Stimulated activated CD4-positive, alpha-beta T cell treated with anti-CD3 and anti-CD28 coated beads, Interleukin-1b, Interleukin-23, amount 100 ng/mL, for 48 hours (primary cell): ENCODE measurements at places on chromosomes 13 and 19.
A peak's percentile ranks its signal among the peaks of the same experiment; 100 is the strongest.

DNA sequence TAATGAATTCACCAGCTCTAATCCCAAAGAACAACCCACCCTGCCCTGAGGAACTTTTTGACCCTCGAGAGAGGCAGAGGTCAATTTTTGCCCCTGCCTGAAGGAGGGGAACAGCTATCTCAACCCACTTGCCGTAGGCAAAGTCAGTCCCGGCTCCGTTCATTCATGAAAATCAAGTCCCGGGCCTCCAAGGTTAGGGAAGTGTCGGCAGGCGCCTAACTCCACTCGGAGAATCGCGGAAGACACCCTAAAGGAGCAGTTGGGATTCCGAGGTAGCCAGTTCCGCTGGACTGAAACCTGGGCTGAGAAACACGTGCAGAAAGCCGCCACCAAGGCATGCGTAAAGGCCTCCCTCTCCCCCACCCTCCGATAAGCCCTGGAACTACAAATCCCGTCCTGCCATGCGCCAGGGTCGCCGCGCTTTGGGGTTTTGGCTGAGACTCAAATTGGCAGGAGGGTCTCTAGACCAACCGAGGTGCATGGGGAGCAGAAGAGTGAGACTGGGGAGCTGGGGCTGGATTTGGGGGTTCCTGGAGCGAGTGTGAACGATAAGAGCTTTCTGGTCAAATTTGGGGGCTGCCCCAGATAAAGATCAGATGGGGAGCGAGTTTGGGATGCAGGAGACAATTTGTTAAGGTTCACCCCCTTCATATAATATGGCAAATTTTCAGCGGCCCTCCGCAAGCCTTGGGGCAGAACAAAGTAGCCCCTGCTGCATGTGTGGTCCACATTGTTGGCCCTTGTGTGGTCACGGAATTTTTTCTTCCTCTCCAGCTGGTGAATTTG lies at the start of gene TNPO2:
TNPO2 (minus strand) TSS at position 292 of the 786 bp plus-strand sequence. CDS start 2,955 bp downstream, outside the sequence.
- peak; percentile 79 for DNase-seq

GRCh38 chr19:45215391-45216191 lies 29.6 kb downstream of the EXOC3L2 start:
- no peak for DNase-seq

DNA sequence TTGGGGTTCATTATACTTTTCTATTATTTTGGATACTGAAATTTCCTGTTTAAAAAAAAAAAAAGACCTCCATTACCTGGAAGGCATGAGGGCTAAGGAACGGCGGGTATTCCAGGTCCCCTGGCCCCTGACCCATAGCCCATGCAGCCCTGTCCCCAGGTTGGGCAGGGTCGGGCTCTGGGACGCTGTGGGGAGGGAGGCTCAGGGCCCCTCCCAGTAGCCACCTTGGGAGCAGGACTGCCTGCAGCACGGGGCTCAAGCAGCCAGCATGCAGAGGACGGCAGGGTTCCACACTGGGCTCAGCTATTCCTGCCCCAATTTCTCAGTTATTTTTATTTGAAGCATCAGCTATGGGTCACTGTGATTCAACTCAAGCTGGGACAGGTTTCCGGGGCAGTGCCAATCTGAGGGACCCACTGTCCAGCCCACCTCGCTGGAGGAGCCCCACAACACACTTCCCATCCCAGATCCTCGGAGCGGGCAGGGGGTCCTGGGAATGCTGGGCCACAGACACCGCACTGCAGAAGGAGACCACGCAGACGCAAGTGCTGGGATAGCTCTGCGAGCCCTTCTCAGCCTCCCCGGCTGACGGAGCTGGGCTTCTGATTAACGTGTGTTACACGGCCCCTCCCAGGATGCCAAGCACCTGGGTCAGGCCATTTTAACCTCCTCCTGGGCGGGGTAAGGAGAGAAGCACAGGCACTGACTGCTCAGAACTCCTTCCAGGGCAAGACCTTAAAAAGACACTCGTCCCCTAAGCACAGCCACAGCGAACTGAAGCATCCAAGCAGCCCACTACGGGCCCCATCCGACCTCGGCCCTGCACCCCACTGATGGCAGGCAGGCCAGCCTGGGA lies 60.1 kb downstream of the PEPD start:
- DNase-seq = no peak

DNA sequence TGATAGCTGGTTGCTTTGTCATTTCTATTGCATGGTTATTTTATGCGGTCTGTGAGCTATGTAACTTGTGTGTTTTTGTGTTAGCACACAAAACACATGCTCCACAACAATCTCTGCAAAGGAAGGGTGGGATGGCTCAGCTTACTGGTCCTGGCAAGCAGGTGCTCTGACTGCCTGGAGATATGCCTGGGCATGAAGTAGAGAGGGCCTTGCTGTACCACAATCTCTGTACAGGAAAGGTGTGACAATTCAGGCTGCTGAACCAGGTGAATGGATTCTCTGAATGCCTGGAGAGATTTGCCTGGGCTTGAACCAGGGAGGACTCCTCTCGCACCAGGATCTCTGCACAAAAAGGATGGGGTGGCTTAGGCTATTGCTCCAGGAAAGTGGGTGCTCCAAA lies 69.5 kb downstream of the STOML3 start:
- no peak for DNase-seq

DNA sequence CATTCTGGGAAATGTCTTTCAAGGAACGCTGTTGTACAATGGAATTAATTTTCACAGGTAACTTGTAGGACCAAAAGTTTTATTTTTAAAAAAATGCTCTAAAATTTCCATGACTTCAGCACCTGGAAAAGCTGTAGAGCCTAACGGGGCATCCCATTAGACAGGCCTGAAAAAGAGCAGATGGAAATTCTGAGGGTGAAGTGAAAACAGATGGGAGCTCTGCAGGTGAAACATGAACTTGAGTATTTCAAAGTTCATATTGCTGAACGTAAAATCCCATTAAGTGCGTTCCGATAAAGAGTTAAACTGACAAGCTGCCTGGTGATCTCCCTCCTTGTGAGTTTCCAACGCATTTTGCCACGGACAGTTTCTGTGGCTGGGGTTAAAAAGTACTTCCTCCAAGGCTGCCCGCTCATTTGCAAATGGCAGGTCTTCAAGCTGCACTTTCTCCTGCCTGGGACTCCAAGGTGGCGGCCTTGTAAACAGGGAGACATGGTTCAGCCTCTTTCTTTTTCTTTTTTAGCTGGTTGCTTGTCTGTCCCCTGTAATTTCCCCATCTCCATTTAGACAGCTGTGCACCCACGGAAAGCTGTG lies 450.4 kb downstream of the FGF9 start:
- no peak for DNase-seq

GRCh38 chr13:72397265-72397664 lies 330.2 kb downstream of the MZT1 start:
- DNase-seq = no peak

- peak; percentile 88 for DNase-seq
These were observed 10.6 kb downstream of the POU2F2 start for GRCh38 chr19:42121656-42122069.
